ENCODE measurements at places on chromosomes 1 and 21. TPM values are rescaled to one million over a fixed set of nuclear protein-coding genes. Genes with fewer than 3 reads are reported as not detected.

- DNase-seq: no peak
Observed at GRCh38 chr1:29444081-29444715, 207.9 kb downstream of the PTPRU start.

DNA sequence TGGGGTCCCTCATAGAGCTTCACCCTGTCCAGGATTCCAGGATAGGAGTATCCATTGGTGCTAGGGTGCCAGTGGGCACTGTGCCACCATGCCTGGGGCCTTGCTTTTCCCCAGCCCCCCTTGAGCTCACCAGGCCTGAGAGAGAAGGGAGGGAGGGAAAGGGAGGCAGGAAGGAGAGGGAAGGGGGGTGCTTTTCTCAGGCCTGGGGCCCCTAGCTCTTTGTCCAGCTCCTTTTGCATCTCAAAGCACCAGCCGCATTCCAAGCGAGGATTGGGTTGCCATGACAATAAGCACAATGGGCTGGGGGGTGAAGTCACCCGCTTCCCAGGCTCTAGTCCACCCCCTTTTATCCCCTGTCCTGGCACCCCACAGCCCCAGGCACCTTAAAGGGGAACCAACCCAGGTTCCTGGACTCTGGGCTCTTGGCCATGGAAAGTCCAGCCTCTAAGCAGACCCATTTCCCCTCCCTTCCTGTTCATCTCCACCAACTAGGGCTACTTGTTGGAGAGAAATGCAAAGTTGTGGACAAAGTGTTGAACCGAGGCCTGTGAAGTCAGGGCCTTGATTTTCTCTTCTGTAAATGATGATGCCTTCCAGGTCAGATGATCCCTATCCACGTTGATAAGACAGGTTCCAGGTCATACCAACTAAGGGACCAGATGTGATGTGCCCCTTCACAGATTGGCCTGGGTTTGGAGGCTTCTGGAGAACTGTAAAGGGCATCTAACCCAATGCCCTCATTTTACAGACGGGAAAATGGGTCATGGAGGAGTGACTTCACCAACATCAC lies 11.4 kb downstream of the THBS3 start:
- no peak for DNase-seq

DNA sequence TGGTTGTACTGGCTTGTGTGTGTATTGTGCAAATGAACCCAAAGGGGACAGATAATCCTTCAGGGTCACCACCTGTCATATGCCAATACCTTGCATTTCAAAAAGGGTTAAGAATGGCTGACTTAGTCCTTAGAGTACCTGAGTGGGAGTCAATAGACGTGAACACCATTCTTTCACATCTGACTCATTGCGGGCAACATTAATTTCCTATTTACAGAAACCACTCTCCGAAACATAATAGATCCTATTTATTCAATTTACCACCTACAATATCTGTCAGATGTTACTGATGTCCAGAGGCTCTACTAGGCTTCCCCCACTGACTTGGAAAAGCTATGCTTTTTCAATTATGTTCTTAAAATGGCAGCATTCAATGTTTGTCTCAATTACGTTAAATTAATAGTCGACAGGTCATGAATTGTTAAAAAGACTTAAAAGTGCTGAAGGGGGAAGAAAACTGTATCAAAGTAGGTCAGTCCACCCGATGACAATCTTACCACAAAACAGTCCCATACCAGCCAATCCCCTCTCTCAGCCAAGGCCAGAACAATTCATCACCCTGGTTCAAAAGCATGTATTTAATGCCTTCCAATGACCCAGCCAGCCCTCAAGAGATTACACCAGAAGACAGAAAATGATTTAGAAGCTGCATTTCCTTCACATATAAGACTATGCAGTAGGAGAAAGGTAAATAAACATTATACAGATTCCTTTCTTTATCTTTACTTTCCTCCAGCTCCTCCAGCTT lies 48.6 kb upstream of the PLA2G2C start:
- no peak for DNase-seq

LSM10 gene
- 7.0 TPM for total RNA-seq

DNA sequence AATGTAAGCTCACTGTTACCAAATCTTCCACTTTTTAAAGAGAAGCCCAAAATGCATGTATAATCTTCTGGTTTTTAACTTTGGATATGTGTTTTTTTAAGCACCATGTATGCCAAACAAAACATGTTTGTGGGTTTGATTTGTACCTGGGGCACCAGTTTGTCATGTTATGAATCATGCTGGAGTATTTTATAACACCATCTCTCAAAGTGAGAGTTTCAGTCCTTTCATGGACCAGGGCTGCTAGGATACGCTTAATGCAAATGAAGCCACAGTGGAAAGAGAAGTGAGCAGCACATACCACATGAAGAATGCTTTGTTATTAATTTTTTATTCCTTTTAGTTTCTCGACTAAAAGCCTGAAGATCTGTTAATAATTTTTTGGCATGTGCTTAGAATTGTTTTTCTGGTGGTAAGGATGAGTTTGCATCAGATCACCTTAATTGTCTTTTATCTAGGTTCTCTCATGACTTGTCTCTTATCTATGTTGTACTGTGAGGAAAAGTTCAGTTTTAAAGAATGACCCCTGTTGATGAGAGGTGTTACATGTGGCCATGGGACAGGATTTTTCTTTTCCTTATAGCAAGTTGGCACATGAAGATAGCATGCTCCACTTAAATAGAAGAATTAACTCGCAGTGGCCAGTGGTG lies 2.0 kb upstream of the RABGAP1L start:
- DNase-seq: no peak

KRTAP25-1 gene
- not detected for total RNA-seq

RGSL1 gene
- total RNA-seq: not detected
